ENCODE measurements at places on chromosomes 6 and 20.
A peak's percentile ranks its signal among the peaks of the same experiment; 100 is the strongest.

GRCh38 chr20:34675993-34676641, 775 bp downstream of the PIGU start:
- DNase-seq, result no peak

DNA sequence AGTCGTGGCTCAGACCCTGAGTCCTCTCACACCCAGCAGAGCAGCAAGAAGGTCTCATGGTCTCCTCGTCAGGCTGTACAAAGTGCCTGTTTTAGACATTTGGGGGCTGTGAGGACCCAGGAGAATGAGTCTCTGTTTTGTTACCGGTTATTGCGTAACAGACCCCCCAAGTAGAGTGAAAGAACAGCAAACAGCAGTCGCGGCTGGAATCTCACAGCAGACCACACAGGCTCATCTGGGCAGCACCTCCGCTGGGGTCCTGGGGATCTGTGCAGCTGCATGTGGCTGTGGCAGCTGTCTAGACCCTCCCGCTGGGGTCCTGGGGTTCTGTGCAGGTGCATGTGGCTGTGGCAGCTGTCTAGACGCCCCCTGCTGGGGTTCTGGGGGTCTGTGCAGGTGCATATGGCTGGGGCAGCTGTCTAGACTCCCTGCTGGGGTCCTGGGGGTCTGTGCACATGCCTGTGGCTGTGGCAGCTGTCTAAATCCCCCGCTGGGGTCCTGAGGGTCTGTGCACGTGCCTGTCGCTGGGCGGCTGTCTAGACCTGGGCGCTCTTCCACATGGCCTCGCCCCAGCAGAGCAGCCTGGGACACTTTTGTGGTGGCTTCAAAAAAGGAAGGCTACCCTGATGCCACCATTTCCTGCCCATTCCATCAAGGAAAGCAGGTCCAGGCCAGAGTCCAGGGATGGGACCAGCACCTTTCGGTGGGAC, 24.7 kb downstream of the ENTPD6 start:
- DNase-seq, result no peak

DNA sequence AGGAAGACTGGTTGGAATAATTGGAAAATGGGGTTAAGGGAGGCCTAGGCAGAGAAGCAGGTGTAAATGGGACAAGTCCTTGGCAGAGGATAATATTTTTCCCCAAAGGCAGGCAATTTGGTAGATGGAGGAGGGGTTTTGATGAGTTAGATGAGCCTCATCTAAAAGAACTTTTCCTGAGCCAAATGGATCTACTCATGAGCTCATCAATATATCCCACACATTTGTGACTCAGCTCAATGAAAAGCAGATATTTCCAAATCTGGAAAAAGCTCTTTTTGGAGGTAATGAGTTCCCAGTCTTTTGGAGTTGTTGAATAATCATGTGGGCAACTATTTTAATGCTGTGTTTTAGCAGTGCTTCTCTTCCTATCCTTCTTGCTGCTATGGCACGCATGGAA, 685.5 kb upstream of the CITED2 start:
- DNase-seq, result no peak

GRCh38 chr6:71888756-71889340, 2.5 kb downstream of the RIMS1 start:
- DNase-seq, result no peak

DNA sequence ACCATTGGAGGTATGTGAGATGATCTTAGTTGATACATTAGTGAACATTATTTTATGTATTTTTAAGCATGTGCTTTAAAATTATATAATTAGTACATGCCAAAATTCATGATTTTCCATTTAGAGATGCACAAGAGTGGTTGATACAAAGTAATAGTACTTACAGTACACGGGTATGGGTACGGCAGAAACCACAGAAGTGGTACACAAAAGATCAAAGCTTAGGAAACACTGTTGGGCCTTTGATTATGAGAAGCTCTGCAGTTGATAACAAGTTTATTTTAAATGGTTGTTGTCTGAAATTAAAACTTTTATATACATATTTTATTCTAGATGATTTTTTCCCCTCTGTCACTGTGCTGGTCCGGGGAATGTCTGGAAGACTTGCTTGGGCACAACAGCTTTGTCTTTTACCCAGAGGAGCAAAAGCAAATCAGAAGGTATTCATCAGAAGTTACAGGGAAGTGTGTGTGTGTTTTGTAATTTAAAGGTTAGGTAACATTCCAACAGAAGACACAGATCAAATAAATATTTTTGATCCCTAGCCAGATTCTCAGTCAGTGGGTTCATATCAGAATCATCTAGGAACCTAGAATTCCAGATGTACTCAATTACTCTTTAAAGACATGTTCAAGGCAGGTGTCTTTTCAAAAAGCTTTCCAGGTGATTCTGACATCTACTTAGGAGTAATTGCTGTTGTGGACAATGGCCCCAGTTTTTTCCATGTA, 32.5 kb upstream of the ADIG start:
- no peak for DNase-seq

GRCh38 chr6:17831135-17831534, 124.4 kb upstream of the NUP153 start:
- no peak for DNase-seq

GRCh38 chr20:1263853-1264252, 2.2 kb upstream of the SNPH start:
- no peak for DNase-seq

DNA sequence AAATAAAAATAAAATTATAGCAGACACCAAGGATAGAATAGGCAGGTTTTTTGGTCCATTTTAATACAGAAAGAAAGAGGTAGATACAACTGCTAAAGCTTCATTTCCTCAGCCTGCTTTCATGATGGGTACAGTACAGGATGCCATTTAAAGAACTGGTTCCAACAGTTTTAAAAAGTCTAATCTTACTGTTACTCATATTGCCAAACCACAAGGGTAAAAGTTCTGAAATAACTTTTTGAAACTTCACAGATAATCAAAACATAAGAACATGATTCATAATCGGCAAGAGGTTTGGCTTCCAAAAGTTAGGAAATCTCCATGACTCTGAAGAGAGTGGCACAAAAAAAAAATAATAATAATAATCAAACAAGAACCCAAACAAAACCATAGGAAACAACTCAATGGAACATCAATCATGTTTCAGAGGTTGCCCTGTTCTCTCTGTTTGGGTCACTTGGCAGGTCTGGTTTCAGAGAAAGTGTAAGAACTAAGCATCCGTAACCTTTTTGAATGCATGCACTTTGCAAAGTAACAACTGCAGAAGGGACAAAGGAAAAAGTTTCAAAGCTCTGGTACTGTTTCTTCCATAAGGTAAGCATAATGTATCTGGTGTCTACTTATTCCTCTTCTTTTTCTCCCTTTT, 79.7 kb downstream of the SMLR1 start:
- DNase-seq, result no peak

GRCh38 chr6:149840345-149841075, 23.6 kb downstream of the LRP11 start:
- DNase-seq, result peak; percentile 37

- DNase-seq, result peak; percentile 63
Measured at GRCh38 chr20:32672982-32673851, 524 bp downstream of the C20orf203 start.

- no peak for DNase-seq
Measured at GRCh38 chr6:6350696-6351095, 30.2 kb upstream of the F13A1 start.

DNA sequence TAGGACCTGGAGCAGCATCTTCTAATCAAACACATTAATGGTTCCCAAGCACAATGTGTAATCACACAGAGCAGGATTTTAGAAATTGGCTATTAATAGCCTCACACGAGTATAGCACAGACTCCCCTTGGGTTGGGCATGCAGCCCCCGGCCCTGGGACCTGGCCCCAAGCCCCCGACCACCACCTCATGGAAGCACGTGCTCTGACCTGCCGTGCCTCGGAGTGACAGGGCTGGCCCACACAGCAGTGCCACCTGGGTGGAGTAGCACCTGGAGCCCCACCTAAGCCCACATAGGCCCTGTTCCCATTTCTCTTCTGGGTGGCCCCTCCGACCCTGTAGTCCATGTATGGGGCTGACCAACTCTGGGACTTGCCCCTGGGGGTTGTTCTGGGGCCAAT, 171.8 kb downstream of the TTLL2 start:
- DNase-seq, result no peak

DNA sequence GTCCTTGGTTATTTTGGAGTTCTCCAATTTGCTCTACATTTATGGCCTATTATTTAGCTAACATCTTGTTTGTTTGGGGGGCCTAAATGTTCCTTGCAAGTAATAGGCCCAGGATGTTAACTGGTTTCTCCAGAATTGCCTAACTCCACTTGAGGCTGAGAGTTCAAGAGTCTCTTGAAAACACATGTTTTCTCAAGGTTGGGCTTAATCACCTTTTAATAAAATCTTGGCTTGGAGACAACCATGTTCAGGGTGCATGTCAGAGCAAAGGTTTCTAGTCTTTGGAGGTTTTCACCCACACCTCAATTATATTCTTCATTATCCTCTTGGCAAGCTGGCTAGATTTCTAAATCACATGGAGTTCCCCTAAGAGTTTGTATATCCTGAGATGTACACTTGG, 54.2 kb downstream of the KLHL31 start:
- DNase-seq, result no peak

GRCh38 chr6:5302220-5302946, 41.1 kb downstream of the FARS2 start:
- DNase-seq, result peak; percentile 21

DNA sequence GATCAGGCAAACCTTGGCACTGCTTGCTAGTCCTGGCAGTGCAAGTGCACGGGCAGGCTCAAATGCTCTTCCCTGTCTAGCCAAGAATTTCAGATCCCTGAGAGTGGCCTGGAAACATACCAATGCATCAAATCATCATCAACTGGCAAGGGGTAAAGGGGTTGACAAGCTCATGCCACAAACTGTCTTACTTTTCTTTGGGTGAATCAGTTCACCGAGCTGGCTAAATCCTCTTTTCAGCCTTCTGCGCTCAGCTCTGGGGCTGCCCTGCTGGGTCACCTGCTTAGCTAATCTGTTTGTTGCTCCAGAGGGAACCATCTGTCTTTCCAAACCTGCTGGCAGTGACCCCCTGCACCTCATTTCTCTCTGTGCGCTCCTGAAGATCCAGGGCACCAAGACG, 59.5 kb downstream of the LYRM4 start:
- DNase-seq, result no peak

GRCh38 chr20:8012724-8013123, 6.8 kb downstream of the TMX4 start:
- no peak for DNase-seq

DNA sequence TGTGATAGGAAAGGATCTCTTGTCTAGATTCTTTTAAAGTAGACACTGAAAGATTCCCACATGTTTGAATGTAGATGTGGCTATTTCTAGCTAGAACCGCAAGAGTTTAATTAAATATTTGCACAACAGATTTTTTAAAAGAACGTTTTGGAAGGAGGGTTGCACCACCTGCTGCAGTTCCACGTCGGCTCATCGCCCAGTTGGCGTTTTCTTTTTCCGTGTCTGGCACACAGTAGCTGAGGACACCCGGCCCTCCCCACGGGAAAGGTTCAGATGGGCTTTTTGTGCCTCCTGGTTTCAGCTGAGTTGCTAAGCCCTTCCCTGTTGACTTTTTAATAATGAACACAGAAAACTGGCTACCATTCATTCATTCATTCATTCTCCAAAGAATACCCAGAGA, 41.8 kb upstream of the DOK5 start:
- DNase-seq, result no peak

DNA sequence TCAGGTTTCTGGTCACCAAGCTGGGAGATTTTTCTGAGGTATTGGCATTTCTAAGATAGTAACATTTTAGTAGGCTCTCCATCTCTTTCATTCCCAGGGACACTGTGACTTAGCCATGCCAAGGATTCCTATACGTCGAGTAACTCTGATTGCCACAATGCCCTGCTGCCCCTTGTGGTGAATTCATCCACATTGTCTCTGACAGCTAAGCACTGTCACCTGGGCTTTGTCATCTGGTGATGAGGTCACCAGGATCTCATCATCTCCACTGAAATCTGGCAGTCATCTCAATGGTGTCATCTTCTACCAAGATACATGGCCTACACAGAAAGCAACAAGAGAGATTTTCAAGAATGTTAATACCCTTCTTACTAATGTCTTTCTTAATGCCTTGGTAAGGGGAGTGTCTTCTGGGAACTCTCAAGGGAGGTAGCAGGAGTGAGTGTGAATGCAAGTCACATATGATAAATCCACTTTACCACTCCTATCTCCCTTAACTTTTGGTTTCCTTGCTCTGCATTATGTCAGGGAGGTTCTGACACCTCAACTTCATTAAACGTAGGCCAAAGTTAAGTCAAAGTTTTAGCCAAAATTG, 246.7 kb downstream of the CD109 start:
- DNase-seq, result no peak

- DNase-seq, result no peak
Measured at GRCh38 chr6:43770372-43771209, 580 bp downstream of the VEGFA start.

DNA sequence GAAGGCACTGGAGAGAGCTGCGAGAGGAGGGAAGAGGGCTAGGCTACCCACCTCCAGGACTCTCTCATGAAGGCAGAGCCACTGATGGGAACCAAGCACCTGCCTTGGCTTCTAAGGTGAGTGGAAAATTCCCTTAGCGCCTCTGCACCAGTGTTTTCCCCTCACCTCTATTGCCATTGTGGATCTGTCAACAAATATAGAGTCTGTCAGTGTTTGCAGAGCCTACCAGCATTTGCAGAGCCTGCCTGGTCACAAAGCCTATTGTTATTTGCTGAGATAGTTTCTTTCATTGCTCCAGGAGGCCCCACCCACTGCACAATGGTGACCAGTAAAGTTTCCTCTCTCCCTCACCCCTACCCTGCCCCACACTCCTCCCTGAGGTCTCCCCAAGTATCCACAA, 141.9 kb downstream of the MRPL14 start:
- no peak for DNase-seq

- DNase-seq, result no peak
Measured at GRCh38 chr20:61385296-61385695, 133.2 kb downstream of the CDH4 start.

GRCh38 chr20:48787861-48788375, 39.9 kb downstream of the PREX1 start:
- no peak for DNase-seq

DNA sequence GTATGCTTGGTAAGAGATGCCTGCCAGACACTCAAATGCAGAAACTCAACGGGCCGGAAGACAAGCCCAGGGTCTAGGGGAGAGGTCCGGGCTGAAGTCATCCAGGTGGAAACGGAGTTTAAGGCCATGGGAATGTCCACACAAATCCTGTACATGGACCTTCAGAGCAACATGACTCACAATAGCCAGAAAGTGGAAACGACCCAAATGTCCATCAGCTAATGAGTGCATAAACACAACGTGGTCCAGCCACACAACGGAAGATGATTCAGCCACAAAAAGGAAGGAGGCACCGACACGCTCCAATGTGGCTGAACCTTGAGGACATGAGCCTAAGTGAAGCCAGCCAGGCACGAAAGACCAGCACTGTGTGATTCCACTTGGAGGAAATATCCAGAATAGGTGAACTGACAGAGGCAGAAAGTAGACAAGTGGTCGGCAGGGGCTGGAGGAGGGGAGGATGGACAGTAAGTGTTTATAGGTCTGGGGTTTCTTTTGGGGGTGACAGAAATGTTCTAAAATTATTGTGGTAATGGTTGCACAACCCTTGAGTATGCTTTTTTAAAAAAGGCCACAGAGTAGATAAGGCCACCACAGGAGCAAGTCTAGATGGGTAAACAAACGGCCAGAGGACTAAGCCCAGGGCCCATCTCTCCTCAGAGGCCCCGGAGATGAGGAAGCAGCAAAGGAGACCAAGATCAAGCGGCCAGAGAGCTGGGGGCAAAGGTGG, 105.6 kb downstream of the PREX1 start:
- DNase-seq, result no peak

GRCh38 chr20:6811262-6812035, 44.0 kb downstream of the BMP2 start:
- no peak for DNase-seq
